Ascending aorta (tissue), 2 donors: ENCODE measurements at places on chromosomes 1 and 21. TPM values are rescaled to one million over a fixed set of nuclear protein-coding genes. Genes with fewer than 3 reads are reported as not detected.

DNA sequence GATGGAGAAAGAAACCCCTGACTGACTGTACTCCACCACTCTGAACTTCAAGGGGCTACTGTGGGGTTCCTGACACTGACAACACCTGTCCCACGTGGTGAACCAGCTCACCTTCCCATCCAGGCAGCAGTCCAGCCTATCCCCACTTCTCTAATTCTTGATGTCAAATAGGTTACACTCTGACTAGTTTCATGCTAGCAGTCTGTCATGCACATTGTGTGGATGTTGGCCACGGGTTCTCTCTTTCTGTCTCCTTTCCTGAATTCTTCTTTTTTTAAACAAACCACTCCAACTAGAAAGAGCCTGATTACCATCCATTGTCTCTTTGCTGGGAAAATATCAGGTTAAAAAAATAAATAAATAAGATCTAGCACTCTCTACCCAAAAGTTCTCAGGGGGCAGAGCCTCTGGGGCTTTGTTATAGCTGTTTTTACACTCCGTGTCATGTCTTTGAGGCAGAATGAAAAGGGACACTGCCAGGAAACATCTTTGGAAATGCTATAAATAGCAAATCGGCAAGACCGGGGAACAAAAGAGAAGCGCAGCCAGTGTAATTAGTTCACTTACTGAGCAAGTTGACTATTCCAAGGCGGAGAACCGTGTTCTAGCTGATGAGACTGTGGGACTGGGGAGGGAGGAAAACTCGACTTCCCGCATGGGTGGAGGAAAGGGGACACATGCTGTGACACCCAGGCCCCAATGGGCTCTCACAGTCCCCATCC, 356.1 kb downstream of the OMA1 start:
- DNase-seq, result no peak

DNA sequence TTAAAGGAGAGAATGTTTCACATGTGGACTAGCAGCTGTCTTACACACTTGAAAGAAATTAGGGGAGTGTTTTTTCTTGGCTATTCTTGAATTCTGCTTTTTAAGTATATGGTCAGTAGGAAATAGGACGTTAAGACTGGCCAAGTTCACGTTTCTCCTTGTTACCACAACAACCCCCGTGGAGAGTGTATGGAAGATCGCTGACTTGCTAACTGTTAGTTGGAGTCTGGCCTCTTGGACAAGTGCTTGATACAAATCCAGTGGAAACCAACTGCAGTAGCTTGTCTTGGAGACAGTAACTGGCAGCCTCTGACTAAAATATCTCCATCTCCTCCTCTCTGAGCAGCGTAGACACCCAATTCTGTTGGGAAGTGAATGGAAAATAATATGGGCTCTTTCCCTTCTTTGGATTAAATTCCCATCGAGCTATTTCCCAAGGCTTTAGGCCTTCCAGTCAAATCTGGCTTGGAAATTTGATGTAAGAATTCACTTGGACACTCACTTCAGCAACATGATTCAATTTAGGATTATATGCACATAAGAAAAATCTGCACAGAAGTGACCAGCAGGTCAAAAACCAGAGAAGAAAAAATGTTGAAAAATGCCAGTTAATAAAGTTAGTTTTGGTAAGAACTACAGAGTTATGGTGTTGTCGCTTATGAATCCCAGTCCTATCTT, 3.6 kb upstream of the NFIA start:
- no peak for DNase-seq

- no peak for DNase-seq
These were observed 2.3 kb downstream of the HMGCS2 start for GRCh38 chr1:119766374-119766794.

EFHD2 gene
- total RNA-seq, result 116 TPM

SPATA45 gene
- total RNA-seq, result not detected

LHX8 gene
- total RNA-seq, result not detected

- no peak for DNase-seq
These were observed 2.0 kb downstream of the GLUL start for GRCh38 chr1:182389619-182390047.

- no peak for DNase-seq
These were observed 179.3 kb downstream of the ETS2 start for GRCh38 chr21:38984982-38985567.

AKR1A1 gene
- total RNA-seq, result 77.5 TPM

C1orf52 gene
- total RNA-seq, result 2.3 TPM

FLG2 gene
- total RNA-seq, result not detected

CELA3A gene
- not detected for total RNA-seq

AHDC1 gene
- total RNA-seq, result 205 TPM

GRCh38 chr1:36306210-36306901, at the start of gene SH3D21:
SH3D21 (plus strand) TSS chr1:36306368; CDS start chr1:36306421, 53 bp downstream.
- no peak for DNase-seq

DNA sequence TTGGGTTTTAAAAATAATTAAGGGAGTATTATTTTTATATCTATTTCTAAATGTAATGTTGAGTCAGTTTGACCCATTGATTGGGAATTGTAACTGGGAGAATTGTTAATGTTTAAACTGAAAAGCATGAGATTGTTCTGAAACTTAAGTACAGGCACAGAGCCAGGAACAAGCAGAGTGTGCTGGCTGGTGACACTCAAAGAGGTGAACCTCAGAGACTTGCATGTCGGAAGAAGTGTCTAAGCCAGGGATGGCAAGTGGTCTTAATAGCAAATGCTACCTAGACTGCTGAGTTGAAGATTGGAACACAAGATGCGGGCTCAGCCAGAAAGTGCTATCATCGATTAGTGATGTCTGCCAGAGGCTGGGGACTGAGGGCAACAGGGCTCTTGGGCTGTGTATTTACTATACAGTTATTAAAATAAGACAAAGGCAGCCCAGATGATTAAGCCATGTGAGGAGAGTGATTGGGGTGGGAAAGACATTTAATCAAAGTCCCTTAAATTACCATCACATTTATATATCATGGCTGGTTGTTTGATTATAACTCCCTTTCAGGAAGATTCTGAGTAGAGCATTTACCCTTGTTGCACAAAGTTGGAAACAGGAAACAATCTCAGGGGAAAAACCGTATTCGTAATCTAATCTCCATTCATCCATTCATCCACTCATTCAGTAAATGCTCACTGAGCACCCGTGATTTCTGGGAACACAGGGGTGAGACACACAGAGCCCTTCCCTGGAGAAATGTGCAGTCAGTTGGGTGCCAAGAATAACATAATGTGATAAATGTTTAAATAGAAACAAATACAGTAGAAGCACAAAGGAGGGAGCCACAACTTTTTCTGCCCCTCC, 42.8 kb downstream of the C8A start:
- DNase-seq, result no peak

DNA sequence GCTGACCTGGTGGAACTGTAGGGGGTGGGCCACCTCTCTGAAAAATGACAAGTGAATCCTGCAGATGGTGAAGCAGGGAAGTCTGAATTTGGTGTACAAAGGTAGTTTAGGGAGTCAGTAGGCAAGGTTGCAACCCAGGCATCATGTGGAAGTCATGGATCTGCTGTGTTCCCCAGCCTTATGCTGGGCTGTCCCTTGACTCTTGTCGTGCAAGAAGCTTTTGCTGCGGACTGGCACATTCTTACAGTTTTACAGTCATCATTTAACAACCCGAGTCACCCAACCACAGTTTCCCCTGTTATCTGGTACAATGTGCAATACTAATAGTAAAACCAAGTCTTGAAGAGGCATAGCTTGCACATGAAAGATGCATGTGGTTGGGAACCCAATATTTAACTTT, 13.2 kb downstream of the RHOU start:
- DNase-seq, result no peak

DNA sequence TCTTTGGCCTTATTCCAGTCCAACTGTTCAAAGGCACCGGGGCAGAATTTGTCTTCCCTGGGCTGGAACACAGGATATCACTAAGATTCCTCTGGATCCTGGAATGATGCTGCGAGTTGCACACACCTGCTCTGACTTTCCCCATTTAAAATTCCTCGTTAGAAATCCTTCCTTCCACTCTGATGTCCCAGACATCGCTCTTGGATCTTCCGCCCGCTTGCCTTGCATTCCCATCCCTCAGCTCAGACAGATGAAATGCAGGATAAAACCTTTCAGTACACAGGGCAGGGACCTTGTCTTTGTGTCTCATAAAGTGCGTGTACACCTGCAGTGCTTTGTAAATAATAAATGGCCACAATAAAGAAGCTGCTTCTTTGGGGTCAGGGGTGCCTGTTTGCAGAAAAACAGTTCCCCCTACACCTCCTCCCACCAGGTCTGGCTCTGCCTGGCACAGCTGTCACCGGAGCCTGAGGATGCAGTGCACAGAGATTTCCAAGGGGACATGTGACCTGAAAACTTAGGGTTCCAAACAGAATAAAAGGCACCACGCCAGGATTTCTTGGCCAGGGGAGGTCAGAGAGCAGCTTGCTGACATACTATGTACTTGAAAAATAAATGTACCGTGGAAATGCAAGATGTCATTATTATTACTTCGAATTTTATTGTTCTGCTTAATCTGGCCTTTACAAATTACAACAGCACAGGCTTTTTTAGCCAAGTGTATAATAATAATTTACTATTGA, 62.9 kb upstream of the SYT6 start:
- no peak for DNase-seq

DNA sequence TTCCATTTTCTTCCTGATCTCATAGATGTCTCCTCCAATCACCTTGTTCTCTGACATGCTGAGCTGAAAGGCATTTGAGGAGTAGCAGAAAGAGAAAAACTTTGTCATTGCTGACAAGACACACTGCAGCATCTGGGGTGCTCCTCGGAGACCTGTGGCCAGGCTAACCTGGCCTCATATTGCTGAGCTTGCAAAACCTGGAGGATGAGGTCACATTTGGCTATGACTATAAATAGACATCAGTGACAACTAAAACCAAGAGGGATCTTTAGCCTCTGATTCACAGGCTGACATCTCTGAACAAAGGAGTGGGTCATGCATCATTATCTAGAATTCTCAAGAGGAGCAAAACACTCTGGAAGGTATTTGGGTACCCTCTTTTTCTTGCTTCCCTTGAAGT, 83.7 kb downstream of the PROX1 start:
- DNase-seq, result no peak

GRCh38 chr1:50424045-50424883, 1.0 kb upstream of the DMRTA2 start:
- no peak for DNase-seq

DNA sequence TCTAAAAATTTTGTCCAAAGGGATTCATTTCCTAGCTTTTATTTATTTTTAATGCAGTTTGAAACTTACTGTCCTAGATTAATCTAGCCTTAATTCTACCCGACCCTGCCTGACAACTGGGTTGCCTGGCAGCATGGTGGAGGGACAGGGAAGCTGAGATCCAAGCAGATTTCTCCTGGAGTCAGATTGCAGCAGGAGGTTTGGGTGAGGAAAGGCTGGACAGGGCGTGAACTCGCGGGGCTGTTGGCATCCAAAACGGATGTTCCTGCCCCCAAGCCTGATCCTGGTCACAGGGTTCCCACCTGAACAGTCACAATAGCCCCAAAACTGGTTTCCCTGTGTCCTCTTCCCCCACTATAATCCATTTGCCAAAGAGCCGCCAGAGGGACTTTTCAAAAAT, 23.2 kb downstream of the TCEA3 start:
- no peak for DNase-seq

KCND3 gene
- total RNA-seq, result 13.3 TPM

GRCh38 chr1:17544776-17545350, 5.4 kb downstream of the ARHGEF10L start:
- DNase-seq, result no peak

- no peak for DNase-seq
These were observed 10.7 kb downstream of the MR1 start for GRCh38 chr1:181044449-181044966.

PRPF38B gene
- 9.0 TPM for total RNA-seq

GRCh38 chr1:114286179-114286578, 132.5 kb upstream of the SYT6 start:
- no peak for DNase-seq

SLAMF1 gene
- not detected for total RNA-seq

OSCP1 gene
- 10.6 TPM for total RNA-seq

DNA sequence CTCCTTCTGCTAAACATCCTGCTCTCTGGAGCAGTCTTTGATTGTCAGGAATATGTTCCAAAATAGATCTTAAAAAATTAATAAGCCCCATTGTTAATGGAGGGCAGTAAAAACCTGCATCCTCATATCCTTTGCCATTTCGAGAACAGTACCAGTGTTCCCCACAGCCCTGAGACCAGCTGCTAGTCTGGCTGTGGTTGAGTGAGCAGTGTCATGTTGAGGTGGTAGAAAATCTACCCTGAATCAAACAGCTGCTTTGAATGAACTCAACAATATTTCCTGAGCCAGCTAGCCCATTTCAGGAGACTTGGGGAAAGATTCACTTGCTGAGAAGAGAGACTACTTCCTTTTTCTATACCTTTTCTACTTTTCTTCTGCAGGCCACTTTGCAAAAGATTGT, 24.4 kb downstream of the FABP3 start:
- no peak for DNase-seq

DNA sequence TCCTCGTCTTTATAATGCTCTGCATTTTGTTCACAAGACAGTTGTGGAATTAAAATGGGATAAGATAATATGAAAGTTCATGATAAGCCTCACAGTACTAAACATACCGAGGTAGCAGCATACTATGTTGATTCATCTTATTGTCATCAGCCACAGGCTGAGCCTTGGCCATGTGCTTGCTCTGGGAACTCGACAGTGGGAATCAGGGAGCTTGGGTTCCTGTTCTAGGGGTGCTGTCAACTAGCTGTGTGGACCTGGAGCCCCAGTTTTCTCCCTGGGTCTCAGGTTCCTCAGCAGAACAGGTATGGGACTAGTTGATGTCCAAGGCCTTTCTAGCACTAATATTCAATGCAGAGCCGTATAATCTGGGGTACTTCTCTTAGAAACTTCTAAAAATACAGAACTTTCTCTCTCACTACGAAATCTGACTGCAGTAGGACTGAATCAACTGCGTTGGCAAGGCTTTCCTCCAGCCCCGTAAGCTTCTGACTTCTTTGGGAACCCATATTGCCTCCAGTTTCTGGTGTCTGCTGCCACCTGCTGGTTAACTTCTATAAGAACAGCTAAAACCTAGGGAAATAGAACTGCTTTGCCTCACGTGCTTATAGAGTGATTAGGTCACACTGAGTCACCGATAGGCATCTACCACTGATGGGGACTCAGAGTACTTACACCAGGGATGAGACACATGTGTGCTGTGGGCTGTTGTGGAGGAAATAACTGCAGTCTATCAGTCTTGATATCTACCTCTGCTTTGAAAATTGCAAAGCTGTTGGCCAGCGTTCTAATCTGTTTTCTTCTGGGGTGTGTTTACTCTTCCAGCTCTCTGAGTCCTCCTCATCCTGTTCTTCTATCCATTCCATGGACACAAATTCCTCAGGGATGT, 110.9 kb downstream of the RGL1 start:
- peak; percentile 85 for DNase-seq

DNA sequence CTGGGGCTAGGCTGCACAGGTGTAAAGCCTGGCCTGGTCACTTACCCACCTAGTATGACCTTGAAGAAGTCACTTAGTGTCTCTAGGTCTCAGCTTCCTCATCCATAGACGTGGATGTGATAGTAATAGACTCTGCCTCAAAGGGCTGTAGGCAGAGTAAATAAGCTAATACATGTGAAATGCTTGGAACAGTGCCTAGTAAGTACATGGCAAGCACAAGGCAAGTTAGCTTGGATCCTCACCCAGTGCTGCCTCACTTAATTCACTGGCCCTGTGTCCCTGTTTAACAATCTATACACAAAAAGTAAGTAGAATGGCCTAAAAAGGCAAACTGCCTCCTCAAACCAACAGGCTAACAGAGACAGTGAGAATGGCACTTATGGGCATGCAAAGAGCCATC, 167.8 kb downstream of the PIGK start:
- no peak for DNase-seq
